Ovary (tissue), 10 donors: ENCODE measurements at places on chromosomes 3 and 15. TPM values are rescaled to one million over a fixed set of nuclear protein-coding genes. Genes with fewer than 3 reads are reported as not detected.
A peak's percentile ranks its signal among the peaks of the same experiment; 100 is the strongest.

- no peaks in the 10 kb centered on the region for H3K4me1 ChIP-seq
- H3K27me3 ChIP-seq, result no peaks in the 10 kb centered on the region
- H3K27ac ChIP-seq, result no peak overlapping the region
- no peak overlapping the region for H3K4me3 ChIP-seq
- no peak for DNase-seq
- no peaks in the 10 kb centered on the region for H3K36me3 ChIP-seq
Observed at GRCh38 chr3:16707260-16707659, 102.0 kb upstream of the DAZL start.

The ESYT3 gene
- 0.48 TPM for total RNA-seq

- DNase-seq, result no peak
- H3K27me3 ChIP-seq, result no peaks in the 10 kb centered on the region
- peaks cover under 1% of the 10 kb centered on the region for H3K4me1 ChIP-seq
- no peaks in the 10 kb centered on the region for H3K36me3 ChIP-seq
- peak overlapping the region; percentile 23 for H3K4me3 ChIP-seq
- H3K27ac ChIP-seq, result no peak overlapping the region
Observed at GRCh38 chr15:57747206-57747896, 40.8 kb downstream of the POLR2M start.

The NR1I2 gene
- 0.23 TPM for total RNA-seq

DNA sequence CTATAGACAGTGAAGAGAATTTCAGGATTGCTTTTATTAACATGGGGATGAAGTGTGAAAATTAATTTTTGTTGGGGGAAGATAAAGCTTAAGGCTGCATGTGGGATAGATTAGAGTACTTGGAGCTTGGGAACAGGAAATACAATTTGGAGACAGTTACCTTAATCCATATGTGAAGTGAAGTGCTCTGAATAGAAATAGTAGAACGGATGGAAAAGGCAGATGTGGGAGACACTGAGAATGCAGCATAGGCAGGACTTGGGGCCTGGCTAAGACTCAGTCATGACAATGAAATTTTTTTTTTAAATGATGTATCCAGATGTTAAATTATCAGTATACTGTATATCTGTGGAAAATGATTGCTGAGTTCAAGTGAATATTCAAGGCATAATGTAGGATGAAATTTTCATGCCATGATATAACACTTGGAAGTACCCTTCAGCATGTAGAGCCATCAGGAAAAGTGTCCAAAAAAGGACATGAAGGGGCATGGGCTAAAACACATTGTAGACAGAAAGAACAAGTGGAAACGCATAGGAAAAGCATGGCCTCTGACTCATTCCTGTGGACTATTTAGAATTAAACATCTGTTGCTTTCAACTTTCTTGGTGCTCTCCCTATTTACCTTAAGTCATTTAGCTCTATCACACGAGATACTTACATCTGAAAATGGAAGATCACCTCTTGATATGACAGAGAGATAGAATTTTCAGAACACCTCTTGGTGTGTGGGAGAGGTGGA, 134.8 kb downstream of the RBMS3 start:
- no peak for DNase-seq
- H3K4me1 ChIP-seq, result peaks cover 5% of the 10 kb centered on the region
- H3K4me3 ChIP-seq, result no peak overlapping the region
- H3K27ac ChIP-seq, result no peak overlapping the region
- H3K36me3 ChIP-seq, result no peaks in the 10 kb centered on the region

The ROPN1 gene
- not detected for total RNA-seq
